ENCODE measurements at places on chromosomes 1 and 21. TPM values are rescaled to one million over a fixed set of nuclear protein-coding genes. Genes with fewer than 3 reads are reported as not detected.

RNF186 gene
- not detected for total RNA-seq

GRCh38 chr1:156485984-156486383 is 14.6 kb downstream of the MEF2D start:
- DNase-seq, result no peak

GRCh38 chr1:184696403-184696802 is 58.3 kb downstream of the EDEM3 start:
- DNase-seq, result no peak

DNA sequence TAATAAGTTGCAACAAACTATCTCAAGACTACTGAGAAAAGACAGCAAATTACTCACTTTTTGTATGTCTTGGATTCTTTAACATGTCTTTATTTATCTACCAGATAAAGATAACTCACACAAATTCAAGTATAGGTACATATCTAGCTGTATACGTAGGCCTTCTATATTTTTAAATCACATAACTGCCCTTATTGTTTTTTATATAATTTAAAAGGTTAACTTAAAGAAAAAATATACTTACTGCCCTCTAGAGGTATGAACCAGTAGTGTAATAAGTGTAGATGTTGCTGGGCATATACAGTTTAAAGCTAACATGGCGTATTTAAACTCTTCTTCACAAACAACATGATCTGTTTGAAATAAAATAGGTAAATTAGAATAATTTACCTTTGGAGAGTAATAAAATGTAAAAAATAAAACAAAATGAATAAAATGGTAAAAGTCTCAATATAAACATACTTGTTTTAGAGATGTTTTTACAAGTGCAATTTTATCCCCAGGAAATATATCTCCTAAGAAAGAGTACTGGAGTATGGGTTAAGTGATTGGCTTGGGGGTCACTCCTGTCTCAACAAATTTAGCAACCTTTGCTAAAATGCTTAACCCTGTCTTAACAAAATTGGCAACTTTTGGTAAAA is 235.2 kb downstream of the KCNT2 start:
- DNase-seq, result peak; percentile 56

DNA sequence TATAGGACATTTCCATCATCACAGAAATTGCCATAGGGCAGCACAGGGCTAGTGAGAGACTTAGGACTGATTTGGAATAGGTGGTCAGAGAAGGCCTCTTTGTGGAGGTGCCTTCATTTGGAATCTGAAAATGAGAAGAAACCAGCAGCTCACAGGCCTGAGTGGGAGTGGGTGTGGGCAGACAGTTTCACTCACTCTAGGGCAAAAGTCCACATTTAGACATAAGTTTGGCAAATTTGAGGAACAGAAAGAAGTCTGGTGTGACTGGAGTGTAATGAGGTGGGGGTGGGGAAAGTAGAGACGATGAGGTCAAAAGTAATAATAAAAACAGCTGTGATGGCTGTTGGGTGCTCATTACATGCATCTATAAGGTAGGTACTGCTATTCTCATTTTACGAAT is 22.4 kb upstream of the BCAR3 start:
- no peak for DNase-seq

Measured in SK-MEL-5 (cell line).